ENCODE measurements at places on chromosomes 3 and 15. TPM values are rescaled to one million over a fixed set of nuclear protein-coding genes. Genes with fewer than 3 reads are reported as not detected.

Gene SCAANT1
- not detected for total RNA-seq

GRCh38 chr3:63060412-63060811 is 185.2 kb upstream of the CADPS start:
- no peak overlapping the region for H3K4me3 ChIP-seq
- no peak for DNase-seq
- no peaks in the 10 kb centered on the region for H3K4me1 ChIP-seq
- H3K27me3 ChIP-seq: no peaks in the 10 kb centered on the region

DNA sequence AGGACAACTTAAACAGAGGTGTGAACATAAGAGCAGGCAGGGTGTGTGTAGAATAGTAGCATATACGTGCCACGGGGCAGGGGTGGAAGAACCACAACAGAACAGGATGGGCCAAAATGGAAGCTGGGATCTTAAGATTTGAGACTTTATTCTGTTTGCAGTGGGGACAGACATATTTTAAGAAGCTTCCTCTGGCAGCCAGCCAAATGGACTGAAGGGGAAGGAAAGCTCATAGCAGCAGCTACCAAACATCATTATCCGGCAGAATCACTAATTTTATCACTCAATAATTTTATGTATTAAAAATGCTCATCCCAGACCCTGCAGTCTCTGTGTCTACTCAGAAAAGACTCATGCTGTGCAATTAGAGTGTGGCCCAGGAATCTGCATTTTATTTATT is 130.9 kb upstream of the CTDSPL start:
- H3K27me3 ChIP-seq: no peaks in the 10 kb centered on the region
- H3K4me3 ChIP-seq: no peak overlapping the region
- no peaks in the 10 kb centered on the region for H3K4me1 ChIP-seq
- no peak overlapping the region for H3K27ac ChIP-seq
- DNase-seq: no peak

DNA sequence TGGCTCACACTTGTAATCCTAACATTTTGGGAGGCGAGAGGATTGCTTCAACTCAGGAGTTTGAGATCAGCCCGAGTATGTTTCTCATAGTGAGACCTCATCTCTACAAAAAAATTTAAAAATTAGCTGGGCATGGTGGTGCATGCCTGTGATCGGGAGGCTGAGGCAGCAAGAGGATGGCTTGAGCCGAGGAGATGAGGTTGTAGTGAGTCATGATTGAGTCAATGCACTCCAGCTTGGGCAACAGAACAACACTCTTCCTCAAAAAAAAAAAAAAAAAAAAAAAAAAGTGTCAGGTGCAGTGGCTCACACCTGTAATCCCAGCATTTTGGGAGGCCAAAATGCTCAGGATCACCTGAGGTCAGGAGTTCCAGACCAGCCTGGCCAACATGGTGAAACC is 2.4 kb downstream of the RPL39L start:
- no peak overlapping the region for H3K27ac ChIP-seq
- H3K27me3 ChIP-seq: peaks cover 3% of the 10 kb centered on the region
- no peaks in the 10 kb centered on the region for H3K4me1 ChIP-seq
- no peak for DNase-seq
- no peaks in the 10 kb centered on the region for H3K36me3 ChIP-seq

DNA sequence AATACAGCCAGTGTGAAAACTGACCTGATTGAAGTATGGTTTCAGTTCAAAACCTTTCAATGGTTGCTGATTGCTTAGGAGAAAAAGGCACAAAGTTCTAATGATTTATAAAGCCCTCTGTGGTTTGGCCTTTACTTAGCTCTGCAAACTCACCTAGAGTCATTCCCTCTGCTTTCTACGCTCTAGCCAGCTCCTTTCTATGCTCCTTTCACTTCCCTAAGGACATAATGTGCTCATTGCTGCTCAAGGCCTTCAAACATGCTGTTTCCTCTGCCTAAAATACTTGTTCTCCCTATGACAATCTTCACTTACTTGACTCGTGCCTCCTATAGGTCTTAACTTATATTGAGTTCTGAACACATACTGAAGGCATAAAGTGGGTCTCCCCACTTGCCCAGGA is 19.0 kb downstream of the RPL39L start:
- no peaks in the 10 kb centered on the region for H3K4me1 ChIP-seq
- no peak overlapping the region for H3K4me3 ChIP-seq
- H3K27ac ChIP-seq: no peak overlapping the region
- no peak for DNase-seq
- no peaks in the 10 kb centered on the region for H3K27me3 ChIP-seq
- H3K36me3 ChIP-seq: no peaks in the 10 kb centered on the region
